HEK293T (cell line): ENCODE measurements at places on chromosomes 5 and 9.

- DNase-seq: no peak
These were observed 208.7 kb upstream of the RASEF start for GRCh38 chr9:83271665-83272071.

GRCh38 chr9:36151316-36152210, 15.0 kb downstream of the GLIPR2 start:
- no peak for DNase-seq

DNA sequence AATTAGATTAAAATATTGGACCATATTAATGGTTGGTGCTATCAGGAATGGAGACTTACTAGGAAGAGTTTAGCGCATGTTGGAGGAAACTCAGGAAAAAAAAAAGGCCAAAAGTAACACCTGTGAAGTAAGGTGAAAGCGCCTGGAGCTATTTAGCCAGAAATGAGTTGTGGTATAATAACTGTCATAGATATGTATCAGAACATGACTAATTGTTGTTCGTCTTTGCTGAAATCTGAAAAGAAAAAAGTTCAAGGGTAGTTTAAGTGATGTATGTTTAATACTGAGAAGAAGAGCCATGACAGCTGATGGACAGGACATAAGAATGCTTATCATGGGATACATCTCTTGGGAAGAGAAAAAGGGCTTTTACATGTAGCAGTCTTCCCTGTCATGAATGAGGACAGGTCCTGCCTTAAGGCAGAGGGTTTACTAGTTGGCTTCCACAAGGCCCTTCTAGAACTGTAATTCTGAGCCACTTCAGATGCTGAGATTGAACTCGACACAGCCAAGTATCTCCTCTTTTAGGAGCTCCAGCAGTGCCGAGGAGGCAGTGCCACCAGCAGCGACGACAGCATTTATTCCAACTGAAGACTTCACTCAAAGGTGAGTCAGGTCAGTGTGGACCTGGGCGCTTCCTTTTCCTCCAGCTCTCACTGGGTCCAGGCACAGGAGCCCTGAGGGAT, 940 bp upstream of the CAMK4 start:
- no peak for DNase-seq

- no peak for DNase-seq
These were observed 103.2 kb upstream of the VCAN start for GRCh38 chr5:83368319-83368718.

DNA sequence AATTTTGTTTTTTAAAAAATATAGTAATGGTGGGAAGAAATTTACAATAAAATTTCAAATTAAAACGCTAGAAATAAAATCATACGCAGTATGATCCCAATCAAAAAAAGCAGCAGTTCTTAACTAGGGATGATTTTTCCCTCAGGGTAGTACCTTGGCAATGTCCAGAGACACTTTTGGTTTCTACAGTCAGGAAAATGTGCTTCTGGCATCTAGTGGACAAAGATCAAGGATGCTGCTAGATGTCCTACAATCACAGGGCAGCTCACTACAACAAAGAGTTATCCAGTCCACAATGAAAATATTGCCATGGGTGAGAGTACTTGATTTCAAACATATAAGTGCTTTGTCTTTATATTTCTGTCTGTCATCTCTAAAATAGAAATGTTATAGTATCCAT, 400.2 kb upstream of the SGCD start:
- no peak for DNase-seq

DNA sequence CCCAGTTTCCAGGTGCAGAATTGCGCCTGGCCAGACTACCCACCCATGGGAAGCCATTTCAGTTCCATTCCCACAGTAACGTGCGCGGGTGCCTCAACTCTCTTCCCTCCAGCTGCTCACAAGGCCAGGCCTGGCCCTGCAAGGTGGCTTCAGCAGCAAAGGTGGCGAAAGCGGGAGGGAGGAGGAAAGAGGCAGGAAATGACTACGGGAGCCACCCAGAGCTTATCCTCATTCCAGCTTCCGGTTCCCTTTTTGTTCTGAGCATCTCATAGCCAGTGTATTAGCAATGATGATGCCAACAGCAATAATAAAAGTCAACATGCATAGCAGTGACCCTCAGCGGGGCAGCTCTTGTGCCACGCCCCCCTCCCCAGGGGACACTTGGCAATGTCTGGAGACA, 101.5 kb upstream of the BOD1 start:
- no peak for DNase-seq

- no peak for DNase-seq
These were observed 42.1 kb downstream of the CXXC5 start for GRCh38 chr5:139690064-139690802.

- DNase-seq: no peak
These were observed 24.1 kb upstream of the DMAC1 start for GRCh38 chr9:7823651-7824050.

- DNase-seq: peak; percentile 59
These were observed 10.6 kb upstream of the QSOX2 start for GRCh38 chr9:136255896-136256890.

GRCh38 chr9:136373300-136374182, at the start of gene CARD9:
TSS of gene CARD9 (minus strand) at chr9:136373669. CDS start at chr9:136372078, 1,591 bp downstream.
- DNase-seq: no peak

DNA sequence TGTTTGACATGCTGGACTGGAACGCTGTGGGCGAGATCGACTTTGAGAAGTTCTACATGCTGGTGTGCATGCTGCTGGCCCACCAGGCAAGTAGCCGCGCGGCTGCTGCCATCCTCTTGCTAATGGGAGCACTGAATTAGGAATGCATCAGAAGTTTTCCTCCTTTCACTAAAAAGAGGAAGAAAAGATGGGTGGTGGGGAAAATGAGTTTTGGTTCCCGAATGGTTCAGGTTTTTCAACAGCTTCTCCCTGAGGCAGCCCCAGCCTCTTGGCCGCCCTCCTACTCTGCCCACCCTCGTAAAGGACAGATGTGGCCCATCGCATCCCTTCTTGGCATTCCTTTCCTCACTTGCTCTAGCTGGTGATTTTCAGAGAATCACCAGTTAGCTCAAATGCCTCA, 5.5 kb downstream of the EFCAB9 start:
- DNase-seq: no peak

- no peak for DNase-seq
These were observed 205.0 kb downstream of the DNAH5 start for GRCh38 chr5:13739479-13739878.
